ENCODE measurements at places on chromosomes 2 and 18. TPM values are rescaled to one million over a fixed set of nuclear protein-coding genes. Genes with fewer than 3 reads are reported as not detected.

IL1RL1 gene
- total RNA-seq, result not detected

KCNF1 gene
- total RNA-seq, result 0.16 TPM

FNDC4 gene
- 6.1 TPM for total RNA-seq

DYNAP gene
- not detected for total RNA-seq

IL1RN gene
- total RNA-seq, result not detected

CGREF1 gene
- total RNA-seq, result 0.62 TPM

LOXL3 gene
- 3.4 TPM for total RNA-seq

IL36RN gene
- not detected for total RNA-seq

VSNL1 gene
- 2.1 TPM for total RNA-seq

DNA sequence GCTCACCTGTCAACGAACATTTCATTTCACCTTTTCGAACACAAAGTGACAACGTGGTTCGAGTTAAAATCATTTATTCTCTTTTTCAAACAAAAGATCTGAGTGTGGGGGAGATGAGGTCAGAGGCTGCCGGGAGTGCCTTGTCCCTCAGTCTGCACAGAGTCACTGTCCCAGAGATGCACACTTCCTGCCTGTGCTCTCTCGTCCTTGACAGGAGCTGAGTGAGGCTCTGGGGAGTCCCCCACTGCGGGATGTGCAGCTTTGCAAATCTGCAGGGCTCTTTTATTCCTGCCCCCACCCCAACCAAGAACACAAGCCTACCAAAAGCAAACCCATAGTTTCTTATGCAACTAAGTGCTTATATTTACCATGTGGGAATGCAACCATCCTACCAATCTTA is 497.8 kb downstream of the EIPR1 start:
- no peak for DNase-seq

DNA sequence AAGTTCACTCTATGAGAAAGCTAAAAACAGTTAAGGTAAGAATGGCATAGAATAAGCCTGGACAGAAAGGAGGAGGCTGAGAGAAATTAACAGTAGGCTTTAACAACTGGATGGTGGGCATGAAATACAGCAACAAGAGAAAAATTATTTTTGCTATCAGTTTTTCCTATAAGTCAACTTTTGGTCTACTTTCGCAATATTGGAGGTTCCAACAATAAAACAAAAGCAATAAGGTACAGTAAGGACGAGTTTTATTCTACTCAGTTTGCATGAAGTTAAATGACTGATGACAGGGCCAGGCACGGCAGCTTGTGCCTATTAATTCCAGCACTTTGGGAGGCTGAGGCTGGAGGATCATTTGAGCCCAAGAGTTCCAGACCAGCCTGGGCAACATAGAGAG is 17.3 kb downstream of the RAB1A start:
- no peak for DNase-seq

DNA sequence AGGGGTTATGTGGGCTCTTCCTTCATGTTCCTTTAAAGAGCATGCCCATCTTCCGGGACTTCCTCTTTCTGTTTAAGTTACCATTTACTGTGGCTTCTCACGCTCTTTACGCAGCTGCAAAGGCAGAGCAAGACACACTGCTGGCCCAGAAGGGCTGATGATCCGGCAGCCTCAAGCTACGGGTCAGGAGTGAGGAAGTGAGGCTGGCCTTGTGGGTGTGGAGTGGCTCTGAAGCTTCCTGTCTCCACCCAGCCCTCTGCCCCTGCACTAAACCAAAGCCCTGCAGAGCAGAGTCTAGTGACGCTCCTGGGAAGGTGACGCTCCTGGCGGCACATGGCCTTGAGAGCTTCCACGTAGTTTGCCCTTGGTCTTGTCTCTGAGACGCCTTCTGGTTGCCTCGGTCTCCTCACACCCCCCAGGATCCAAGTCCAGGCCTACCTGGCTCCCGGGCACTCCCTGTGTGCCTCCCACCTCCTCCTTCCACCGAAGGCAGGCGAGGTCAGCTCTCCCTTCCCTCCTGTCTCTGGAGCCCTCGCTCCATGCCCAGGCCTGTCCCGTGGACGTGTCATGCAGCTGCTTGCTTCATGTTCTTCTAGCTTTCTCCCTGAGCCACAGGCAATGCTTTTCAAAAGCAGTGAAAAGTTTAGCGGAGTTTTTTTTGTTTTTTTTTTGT is 50.3 kb downstream of the ARL4C start:
- no peak for DNase-seq

- peak; percentile 96 for DNase-seq
Measured at GRCh38 chr2:42053791-42054701, 6.2 kb downstream of the PKDCC start.

GRCh38 chr2:215692387-215693079 is 256.7 kb upstream of the FN1 start:
- DNase-seq, result no peak

GRCh38 chr18:9353596-9353995 is 19.0 kb downstream of the TWSG1 start:
- no peak for DNase-seq

DNA sequence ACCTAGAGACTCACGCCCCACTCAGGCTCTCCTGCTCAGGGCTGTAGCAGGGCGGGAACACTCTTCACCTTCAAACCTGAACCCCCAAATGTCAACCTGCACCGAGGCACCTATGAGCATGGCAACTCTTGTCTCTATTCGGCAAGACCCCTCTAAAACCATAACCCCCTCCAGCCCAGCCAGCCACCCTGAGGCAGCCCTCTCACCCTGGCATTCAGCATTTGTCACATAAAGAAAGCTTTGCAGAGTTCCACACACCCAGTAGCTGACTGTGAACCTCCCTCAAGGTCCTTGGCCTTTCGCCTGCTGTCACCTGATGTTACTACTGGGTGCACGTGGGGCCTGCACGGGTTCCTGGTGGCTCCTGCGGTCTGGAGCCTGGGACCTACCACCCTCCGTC is 97.2 kb upstream of the ALKAL2 start:
- no peak for DNase-seq

- peak; percentile 59 for DNase-seq
Measured at GRCh38 chr18:44458777-44459176, 221.9 kb upstream of the SETBP1 start.

DNA sequence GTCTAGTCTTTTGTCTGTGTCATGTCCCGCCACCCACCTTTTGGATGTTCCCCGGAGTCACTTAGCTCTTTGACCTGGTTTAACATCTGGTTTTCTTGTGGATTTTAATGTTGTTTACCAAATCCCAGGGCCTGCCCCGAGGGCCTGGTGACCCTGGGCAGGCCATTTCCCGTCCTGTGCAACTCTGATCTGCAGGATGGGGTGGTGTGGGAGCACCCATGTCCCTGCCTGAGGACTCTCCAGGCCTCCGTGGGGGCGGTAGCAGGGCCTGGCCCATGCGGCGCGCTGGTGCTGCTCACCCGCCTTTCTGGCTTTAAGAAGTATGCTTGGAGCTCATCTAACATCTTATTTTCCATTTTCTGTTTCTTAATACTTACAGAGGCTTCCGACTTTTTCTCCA is 10.7 kb downstream of the RAMP1 start:
- no peak for DNase-seq

DNA sequence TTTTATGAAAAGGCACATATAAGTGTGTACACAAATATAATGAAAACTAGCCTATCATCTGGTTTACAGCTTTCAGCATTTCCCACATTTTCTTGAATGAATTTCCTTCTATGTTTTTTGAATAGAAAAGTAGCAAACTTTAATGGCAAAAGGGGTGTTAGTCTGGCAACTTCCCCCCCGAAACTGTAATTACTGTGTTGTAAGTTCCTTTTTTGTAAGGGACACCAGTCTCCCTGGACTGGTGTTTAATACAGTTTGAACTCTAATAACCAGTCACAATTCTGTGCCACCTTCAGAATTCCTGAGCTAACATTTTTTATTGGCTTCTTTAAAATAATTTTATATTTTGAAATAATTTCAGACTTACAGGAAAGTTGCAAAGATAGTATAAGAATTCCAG is 94.2 kb downstream of the ACSL3 start:
- no peak for DNase-seq

DNA sequence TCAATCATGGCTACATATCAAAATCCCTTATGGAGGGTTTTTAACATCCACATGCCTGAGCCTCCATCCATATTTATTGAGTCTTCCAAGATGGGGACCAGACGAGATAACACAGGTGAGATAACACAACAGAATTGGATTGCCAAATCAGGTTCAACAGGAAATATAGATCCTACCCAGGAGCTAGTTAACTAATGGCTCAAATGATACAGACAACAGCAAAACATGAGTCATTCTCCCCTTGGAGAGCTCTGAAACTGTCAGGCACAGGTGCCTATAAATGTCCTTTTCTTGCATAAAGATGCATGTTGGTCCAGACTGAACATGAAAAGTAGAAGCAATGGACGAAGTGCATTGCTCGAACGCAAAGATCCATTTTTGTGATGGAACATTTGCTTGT is 202.2 kb downstream of the CDH20 start:
- DNase-seq, result no peak

- no peak for DNase-seq
Measured at GRCh38 chr2:215712219-215712868, 276.5 kb upstream of the FN1 start.

DNA sequence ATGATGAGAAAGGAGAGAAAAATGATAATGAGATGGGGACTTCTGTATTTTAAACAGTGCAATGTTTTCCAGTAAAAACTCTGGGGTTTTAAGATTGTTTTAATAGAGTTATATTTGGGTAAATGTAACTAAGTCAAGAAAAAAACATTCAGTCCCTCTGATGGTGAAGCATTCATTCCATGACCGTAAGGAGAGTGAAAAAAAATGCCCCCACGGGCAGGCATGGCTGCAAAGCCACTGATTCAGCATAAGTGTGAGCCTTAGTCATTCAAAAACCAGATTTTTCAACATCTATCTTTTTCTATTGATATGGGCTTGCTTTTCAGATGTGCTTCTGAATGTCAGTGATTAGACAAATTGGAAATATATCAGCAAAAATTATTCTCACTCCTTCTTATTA is 957.8 kb downstream of the SLC4A3 start:
- no peak for DNase-seq

- DNase-seq, result no peak
Measured at GRCh38 chr2:15779381-15780041, 160.8 kb upstream of the MYCN start.

DNA sequence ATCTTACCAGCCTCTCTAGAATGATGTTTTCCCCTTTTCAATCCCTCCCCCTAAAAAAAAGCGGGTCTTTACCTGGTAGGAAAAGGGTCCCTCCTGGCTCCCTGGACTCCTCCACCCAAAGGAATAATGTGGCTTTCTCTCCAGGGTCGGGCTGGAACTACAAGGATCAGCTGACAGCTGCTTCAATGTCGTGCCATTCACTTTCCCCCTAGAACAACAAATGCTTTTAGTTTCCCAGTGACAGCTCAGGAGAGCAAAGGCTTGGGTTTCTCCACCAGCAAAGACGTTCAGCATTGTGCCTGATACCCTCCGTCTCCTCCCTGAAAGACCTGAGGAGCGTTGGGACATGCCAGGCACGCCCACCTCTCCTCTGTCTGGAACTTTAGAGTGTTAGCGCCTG is 173.8 kb upstream of the SIX3 start:
- no peak for DNase-seq

Measured in myocyte (in vitro differentiated cells).